ENCODE measurements at places on chromosomes 13 and 19.

GRCh38 chr13:23463661-23464060 lies 30.2 kb upstream of the SACS start:
- DNase-seq, result no peak

DNA sequence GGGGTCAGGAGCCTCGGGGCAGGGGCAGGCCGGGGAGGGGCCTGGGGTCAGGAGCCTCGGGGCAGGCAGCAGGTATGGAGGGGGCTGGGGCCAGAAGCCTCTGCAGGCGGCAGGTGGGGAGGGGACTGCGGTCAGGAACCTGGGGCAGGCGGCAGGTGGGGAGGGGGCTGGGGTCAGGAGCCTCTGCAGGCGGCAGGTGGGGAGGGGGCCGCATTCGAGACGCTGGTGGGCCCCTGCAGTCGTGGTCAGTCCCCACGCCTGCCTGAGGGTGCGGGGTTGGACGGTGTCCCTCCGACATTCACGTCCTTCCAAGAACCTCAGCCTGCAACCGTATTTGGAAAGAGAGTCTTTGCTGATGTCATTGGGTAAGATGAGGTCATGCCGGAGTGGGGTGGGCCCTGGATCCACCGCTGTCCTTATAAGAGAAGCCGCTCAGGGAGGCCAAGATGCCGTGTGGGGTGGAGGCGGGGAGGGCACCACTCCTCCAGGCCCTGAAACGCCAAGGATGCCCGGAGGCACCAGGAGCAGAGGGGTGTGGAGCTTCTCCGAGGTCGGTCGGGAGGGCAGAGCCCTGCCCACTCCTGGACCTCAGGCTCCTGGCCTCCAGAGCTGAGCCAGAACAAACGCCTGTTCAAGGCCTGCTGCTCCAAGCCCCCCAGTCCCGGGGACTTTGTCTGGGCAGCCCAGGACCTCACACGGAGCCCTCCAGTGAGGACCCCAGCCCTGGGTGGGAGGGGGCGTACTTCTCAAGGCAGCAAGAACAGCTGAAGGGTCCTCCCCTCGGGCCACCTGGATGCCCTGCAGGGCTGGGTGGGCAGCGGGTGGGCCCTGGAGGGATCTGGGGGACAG lies 30.1 kb downstream of the PIP5K1C start:
- DNase-seq, result no peak

DNA sequence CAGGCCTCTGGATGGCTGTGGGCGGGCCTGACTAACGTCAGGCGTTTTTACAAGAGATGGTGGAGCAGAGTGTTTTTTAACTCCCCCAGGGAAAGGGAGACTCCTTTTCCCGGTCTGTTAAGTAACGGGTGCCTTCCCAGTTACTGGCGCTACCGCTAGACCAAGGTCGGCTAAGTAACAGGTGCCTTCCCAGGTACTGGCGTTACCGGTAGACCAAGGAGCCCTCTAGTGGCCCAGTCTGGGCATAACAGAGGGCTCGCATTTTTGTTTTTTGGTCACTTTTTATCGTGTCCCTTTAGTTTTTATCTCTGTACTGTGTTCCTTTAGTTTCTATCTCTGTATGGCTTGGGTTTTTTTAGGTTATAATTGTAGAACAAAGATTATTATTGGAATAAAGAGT lies 10.0 kb downstream of the ZNF383 start:
- no peak for DNase-seq

GRCh38 chr19:1001538-1002166 lies 1.4 kb downstream of the GRIN3B start:
- DNase-seq, result peak; percentile 25

- DNase-seq, result no peak
These were observed 14.0 kb downstream of the MOB3A start for GRCh38 chr19:2081873-2082810.

DNA sequence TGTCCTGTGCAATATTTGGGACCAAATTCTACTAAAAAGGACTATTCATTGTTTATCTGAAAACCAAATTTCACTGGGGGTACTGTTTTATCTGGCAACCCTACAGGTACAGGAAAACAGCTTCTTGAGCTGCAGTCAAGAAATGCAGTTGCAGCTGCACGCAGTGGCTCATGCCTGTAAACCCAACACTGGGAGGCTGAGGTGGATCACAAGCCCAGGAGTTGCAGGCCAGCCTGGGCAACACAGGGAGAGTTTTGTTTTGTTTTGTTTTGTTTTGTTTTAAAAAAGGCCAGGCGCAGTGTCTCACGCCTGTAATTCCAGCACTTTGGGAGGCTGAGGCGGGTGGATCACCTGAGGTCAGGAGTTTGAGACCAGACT lies 11.6 kb upstream of the ZSCAN1 start:
- no peak for DNase-seq

- DNase-seq, result no peak
These were observed 1.5 kb downstream of the LRRC63 start for GRCh38 chr13:46213242-46213641.

Measured in stimulated activated CD4-positive, alpha-beta T cell treated with anti-CD3 and anti-CD28 coated beads, Interleukin-1b, Interleukin-23, amount 100 ng/mL, for 1 hour (primary cell).